CMK (cell line): ENCODE measurements at places on chromosomes 5 and 9.

DNA sequence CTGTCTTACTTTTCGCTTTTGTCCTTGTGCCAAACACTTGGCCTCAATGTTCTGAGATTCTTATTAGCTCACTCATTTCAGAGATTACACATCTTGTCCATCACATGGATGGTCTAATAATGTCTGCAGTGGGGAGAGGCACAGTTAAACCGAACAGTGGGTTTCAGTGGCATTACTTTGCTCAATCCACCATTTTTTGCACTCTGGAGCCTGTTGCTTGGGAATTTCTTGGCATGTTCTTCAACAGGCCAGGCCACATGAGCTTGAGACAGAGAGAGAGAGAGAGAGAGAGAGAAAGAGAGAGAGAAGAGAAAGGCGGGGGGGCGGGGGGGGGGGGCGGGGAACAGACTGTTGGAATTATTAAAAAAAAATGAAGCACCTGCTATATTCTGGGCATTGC, 1327.8 kb upstream of the WWC1 start:
- no peak for DNase-seq

DNA sequence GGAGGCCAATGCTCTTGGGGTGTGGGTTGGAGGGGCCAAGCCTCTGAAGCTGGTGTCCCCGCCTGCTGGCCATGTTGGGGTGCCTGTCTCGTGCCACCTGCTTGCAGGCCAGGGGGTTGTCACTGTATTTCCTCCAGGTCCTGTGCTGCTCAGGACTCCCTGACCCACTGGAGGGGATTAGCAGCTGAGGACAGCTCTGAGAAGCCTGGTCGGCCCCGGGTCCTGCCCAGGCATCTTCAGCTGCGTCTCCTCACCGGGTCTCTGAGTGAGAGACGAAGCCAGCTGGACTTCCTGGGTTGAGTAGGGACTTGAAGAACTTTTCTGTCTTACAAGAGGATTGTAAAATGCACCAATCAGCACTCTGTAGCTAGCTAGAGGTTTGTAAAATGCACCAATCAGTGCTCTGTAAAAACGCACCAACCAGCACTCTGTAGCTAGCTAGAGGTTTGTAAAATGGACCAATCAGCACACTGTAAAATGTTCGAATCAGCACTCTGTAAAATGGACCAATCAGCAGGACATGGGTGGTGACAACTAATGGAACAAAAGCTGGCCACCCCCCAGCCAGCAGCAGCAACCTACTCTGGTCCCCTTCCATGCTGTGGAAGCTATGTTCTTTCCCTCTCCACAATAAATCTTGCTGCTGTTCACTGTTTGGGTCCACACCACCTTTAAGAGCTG, 20.6 kb upstream of the SLC9A3 start:
- no peak for DNase-seq

GRCh38 chr9:132857031-132857430, 21.1 kb downstream of the AK8 start:
- DNase-seq: no peak

DNA sequence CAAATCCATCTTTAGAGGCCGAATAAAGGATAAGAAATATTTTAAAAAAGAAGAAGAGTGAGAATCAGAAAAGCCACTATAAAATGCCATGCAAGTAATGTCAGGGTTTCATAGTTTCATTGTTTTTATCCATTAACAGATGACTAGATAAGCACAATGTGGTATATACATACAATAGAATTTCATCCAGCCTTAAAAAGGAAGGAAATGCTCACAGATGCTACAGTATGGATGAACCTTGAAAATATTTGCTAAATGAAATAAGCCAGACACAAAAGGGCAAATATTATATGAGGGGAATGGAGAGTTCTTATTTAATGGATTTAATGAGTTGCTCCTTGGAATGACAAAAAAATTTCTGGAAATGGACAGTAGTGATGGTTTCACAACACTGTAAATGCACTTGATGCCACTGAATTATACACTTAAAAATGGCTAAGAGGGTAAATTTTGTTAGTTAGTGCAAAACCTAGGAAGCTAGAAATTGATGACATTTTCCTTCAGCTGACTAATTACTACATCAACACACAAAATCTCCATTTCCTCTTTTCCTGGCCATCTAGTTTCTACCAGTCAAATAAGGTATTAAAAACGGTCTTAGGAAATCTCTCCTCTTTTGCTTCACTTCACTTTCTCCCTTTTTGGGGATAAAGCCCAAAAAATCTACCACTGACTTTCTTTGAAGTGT, 86.6 kb downstream of the GNA14 start:
- DNase-seq: no peak

GRCh38 chr5:3839151-3839550, 243.5 kb downstream of the IRX1 start:
- no peak for DNase-seq

- no peak for DNase-seq
Measured at GRCh38 chr5:111863801-111864200, 106.8 kb upstream of the NREP start.

GRCh38 chr5:10789021-10789420, 28.0 kb upstream of the DAP start:
- DNase-seq: no peak

- no peak for DNase-seq
Measured at GRCh38 chr9:15959663-15960062, 406.8 kb downstream of the CCDC171 start.

DNA sequence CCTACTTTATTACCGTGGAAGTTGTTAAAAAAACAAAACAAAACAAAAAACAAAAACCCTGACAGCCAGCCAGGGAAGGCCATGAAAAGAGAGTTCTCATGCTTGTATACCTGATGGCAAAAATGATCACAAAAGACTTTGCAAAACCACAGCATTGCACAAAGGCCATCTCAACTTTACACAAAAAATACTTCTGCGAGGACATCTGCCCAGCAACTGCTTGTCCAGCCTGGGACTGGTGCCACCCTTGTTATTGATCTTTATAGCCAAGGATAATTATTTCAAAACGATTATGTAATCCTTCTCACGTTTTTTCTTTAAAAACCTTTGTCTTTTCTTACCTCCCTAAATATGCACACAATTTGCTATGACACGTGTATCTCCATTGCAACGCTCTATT, 42.2 kb upstream of the SLC28A3 start:
- no peak for DNase-seq

- DNase-seq: no peak
Measured at GRCh38 chr5:68074048-68074632, 141.4 kb upstream of the PIK3R1 start.

DNA sequence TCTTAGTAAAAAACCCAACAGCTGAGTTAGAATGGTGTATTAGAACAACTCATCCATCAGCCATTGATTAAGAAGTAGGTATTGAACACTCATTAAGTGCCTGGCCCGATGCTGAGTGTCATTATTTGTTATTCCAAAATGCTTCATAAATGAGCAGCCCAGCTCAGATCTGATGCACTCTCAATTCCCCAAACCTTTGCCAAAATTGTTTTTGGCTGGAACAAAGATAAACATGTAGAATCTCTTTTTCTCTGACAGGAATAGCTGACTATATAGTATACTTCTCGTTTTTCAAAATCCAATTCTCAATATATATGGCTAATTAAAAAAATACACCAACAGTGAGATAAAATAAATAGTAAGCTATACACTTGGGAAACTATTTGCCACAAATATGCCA, 20.0 kb upstream of the ANKRD55 start:
- no peak for DNase-seq

- DNase-seq: no peak
Measured at GRCh38 chr9:113886026-113886369, 9.9 kb downstream of the ZNF618 start.

- DNase-seq: no peak
Measured at GRCh38 chr9:126615791-126616447, 2.2 kb downstream of the LMX1B start.

GRCh38 chr9:12469084-12469483, 224.1 kb upstream of the TYRP1 start:
- DNase-seq: no peak

DNA sequence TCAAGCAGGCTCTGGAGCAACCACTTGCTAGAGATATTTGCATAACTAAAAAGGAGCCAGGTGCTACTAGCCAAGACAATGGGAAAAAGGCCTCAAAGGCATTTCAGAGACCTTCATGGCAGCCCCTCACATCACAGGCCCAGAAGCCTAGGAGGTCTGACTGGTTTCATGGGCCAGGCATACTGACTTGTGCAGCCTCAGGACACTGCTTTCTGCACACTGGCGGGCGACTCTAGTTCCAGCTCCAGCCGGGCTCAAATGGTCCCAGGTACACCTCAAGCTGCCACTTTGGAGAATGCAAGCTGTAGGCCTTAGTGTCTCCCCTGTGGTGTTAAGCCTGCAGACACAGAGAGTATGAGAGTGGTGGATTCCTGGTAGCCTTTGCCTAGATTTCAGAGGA, 27.1 kb downstream of the COX7C start:
- DNase-seq: no peak

- no peak for DNase-seq
Measured at GRCh38 chr5:148511810-148512347, 128.1 kb downstream of the FBXO38 start.
